Activated CD4-positive, alpha-beta T cell treated with anti-CD3 and anti-CD28 coated beads, Interleukin-2, amount 50 U/mL, for 1 hour (primary cell): ENCODE measurements at places on chromosomes 5 and 9.

GRCh38 chr5:74433896-74434829 lies 206.4 kb downstream of the ENC1 start:
- no peak for DNase-seq

DNA sequence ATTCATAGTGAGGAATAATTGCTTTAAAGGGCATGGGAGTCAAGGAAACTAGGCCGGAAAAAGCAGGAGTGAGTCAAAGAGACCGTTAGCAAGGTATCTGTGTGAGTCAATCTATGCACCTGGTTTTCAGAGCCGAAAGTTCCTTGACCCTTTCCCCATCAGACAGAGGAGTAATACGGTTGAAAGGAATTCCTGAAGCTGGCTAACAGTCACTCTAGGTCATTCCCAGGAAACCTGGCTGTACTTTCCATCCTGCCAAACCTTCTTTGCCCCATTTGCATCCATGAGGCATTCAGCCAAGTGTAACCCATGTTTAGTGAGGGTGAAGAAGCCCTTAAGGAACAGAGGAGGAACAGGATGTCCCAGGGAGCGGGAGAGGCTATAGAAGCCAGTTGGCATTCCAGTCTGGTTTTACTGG lies 16.2 kb downstream of the RBM18 start:
- no peak for DNase-seq

DNA sequence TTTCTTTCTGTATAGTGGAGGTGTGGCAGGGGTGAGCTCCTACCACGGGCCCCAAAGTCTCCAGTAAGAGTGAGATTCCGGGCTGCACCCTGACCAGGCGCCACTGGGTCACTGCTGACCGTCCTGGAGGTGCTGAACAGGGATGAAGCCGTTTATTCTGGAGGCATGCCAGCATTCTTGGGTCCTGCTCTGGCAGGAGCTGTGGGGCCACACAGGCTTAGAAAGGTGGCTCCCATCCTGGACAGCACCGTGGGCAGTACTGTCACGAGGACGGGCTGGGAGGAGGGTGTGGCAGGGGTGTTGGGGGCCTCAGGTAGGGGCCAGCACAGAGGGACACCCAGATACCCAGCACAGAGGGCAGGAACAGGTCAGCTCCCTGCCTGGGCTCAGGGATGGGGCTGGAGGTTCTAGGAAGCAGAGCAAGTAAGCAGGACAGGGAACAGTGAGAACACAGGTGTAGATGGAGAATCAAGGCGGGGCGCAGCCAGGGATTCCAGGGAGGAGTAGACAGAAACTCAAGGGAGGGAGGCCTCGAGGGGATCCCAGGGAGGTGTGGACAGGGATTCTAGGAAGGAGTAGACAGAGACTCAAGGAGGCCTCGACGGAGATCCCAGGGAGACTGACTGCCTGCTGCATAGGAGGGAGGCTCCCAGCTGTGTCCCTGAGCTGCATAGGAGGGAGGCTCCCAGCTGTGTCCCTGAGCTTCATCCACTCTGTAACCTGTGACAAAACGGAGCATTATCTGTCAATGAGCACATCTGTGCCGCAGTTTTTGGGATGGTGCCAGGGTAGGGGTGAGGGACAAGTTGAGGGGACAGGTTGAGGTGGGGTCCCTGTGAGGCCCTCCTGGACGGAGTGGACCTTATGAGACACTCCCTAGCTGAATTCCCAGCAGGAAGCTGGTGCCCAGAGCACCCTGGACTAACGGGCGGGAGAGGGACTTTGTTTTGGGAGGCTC lies 1.1 kb upstream of the PLEKHG4B start:
- no peak for DNase-seq

DNA sequence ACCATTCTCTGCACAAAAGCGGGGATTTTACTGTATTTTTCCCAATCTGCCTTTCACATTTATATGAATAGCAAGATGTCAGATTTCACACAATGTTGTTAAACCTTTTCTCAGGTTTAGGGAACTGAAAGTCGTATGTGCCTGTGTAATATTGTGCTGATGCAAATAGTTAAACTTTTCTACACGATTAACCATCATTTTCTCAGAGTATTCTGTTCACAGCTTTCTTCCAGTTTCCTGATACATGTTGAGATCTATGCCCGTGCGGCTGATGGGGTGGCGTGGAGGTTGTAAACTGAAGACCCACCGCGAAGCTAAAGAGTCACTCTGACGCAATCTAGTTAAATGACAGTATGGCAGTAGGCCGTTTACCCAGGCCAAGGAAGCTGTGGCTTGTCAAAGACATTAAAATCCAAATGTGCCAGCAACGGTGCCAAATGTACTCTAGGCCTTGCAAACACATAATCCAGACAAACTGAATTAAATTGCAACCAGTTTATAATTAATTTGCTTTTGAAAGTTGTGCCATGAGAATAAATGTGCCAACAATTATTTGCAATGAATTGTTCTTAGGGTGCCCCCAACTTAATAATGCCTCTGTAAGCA lies 145.7 kb downstream of the EBF1 start:
- no peak for DNase-seq

DNA sequence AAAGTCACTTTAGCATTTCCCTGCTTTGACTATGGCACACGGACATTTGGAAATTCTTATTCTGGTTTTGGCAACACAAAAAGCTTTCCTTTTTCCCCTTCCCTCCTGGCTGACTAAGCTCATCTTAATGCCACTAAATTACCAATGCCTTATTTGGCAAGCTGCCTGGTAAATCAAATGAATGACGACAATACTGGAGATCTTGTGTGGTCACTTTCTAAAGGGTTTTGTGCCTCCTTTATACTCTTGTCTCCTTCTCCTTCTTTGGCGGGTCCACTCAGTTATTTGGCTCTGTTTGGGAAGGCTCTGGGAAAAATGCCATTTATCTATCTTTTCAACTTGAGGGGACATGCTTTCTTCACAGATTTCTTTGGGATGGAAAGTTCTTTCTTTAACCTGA lies 34.9 kb downstream of the SH3GL2 start:
- DNase-seq = no peak

- no peak for DNase-seq
Measured at GRCh38 chr5:103256178-103256577, 2.4 kb upstream of the MACIR start.

GRCh38 chr9:77598991-77599390 lies 49.1 kb downstream of the GNA14 start:
- DNase-seq = no peak

DNA sequence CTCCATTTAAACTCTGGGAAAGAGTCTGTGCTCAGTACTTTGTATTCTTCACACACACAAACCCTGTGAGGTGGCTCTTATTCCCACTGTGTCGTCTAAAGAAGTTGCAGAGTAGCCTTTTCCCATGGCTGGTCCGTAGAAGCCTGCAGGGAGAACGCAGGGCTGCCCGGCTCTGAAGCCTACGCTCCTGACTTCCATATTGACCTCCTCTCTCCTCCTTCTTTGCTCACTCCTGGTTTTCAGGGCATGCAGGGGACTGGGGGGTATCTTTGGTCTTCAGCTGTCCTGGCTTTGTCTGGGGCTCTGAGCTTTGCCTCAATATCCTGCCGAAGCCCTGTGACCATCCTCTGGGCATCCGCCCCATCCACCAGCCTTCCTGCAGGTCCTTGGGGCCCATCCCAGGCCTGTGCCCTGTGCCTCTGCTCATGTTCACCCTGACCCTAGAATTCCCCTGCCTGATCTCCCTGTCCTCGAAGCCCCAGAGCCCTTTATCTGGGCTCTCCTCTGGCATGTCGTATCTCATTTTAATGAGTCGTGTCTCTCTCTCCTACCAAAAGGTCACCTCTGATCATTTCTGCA lies 83.8 kb upstream of the FSTL4 start:
- no peak for DNase-seq

DNA sequence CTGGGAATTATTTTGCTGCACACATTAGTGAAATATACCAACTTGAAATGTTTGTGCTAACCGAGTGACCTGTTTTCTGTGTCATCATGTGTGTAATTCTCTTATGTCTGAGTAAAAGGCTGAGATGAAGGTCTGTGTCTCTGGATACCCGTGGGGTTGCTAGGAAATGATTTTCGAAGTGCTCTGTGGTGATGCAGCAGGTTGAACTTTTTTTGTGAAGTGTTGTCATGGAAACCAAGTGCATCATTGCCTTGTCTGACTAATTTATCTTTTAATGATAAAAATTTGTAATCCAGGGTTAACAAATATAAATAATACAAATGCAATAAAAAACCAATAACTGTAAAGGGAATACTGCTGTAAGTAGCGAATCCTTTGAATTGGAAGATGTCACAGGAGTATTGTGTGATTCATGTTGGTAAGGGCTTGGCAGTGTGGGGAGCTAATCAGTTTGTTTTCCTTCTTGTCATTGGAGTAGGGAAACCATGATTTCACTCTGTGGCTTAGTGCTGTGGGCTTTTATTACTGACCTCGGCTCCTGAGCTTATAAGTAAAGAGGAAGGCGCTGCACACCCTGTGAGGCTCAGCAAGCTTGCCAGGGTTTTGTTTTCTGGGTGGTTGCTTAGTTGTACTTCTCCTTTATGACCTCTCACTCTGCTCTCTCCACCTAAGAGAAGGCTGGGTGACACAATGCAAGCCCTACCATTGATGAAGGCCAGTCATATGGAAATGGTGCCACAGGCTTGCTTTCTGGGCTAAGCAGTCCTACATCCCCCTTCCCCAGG lies 22.3 kb downstream of the PDE8B start:
- no peak for DNase-seq

- DNase-seq = no peak
Measured at GRCh38 chr5:138686668-138687067, 66.6 kb upstream of the CTNNA1 start.

DNA sequence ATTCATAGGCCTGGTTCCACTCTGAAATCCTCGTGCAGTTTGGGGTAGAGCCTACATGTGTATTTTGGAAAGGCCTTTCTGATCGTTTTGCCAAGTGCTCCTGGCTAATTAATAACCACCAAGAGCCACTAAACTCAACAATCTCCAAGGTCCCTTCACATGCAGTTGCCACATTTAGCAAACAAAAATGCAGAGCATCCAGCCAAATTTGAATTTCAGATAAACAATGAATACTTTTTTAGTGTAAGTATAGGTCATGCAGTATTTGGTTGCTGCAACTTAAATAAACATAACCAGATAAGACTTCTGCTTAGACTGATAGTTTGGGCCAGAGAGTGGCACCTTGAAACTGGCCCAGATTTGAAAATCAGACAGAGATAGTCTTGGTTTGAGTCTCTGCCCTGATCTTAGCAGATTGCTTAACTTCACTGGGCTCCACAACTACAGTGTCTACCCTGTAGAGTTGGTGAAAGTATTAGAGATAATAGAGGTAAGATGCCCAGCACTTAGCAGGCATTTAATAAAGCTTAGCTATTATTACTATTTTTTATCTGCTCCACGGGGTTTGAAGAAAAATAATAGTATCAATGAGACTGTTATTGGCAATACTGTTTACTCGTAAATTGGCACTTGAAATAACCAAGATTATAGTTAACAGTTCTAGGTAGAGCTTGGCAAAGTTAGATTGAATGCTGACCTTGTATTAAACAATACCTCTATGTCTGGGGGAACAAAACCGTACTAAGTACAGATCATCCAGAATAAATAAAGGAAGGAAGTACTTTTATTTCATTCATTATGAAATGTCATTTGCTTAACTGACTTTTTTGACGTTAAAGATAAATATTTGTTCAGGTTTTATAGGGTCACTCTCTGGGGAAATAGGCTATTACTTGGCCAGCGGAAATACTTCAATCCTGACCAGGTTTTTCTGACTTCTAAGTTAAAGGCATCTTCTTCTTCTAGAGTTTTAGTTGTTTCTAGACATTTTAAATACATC lies 274.8 kb downstream of the DOCK8 start:
- DNase-seq = no peak

GRCh38 chr5:10201223-10201868 lies 48.3 kb downstream of the ATPSCKMT start:
- no peak for DNase-seq

GRCh38 chr9:33105959-33106358 lies 29.5 kb upstream of the SMU1 start:
- DNase-seq = no peak

GRCh38 chr5:180130291-180130869 lies 58.8 kb upstream of the RNF130 start:
- DNase-seq = no peak

DNA sequence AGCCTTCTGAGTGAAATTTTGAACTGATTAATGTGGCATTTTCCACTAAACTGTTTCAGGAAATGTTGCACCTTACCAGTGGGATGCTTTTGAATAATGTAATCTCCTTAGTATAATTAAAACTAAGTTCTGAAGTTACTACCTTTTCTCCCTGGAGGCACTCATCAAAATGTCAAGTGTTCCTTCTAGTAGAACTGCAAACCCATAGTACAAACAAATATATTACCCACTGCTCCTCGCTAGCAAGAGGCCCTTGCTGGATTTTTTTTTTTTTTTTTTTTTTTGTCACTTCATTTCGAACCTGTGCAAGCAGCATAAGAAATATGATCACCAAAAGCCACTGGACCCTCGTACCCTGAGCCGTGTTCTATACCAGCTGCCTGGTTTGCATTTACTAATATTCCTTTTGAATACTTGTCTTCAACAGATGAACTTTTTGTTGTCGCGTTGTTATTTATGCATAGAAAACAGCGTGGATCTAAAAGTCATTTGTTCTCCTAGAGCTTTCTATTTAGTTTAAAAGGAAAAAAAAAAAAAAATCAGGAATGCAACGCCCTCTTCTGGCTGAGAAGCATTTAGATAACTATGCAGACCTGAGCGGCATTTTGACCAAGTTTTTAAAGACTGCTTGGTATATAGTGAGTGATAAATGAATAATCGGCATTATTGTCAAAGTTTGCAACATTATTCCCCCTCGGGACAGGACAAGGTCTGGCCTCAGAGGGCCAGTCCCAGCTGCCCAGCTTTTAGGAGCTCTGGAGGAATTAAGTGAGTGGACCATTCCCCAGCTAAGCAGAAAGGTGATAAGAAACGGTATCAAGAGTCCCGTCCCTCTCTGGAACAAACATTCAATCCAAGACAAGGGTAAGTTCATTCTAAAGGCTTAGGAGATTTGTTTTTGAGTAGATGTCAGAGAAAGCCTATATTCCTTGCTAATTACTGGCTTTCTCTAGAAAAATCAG lies 162.5 kb upstream of the KIF2A start:
- no peak for DNase-seq

DNA sequence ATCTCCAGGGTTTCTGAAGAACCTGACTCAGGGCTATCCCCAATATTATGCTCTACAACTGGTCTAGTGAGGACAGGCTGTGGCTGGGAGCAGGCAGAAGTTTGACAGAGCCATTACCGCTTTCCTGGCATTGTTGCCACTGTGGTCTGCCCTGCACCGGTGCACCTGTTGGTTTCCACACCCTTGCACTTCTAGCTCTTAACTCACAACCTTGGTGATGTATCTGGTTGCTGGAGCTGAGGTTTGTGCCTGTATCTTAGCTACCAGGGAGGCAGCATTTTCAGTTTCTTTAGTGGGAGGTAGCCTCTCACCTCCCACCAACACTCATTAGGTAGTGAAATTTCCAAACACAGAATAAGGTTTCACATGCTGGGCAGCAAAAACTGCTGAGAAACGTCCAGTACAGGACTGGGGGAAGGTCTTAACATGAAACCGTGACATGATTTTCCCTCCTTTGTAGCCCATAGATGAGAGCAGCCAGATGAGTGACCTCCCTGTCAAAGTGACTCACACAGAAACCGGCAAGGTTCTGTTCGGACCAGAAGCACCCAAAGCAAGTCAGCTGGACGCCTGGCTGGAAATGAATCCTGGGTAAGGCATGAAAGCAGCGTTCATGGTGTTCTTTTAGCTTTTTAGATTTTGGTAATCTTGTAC lies 57.7 kb downstream of the SMARCA2 start:
- no peak for DNase-seq

GRCh38 chr5:37212096-37212495 lies 37.1 kb downstream of the CPLANE1 start:
- DNase-seq = no peak
